Eye (tissue), 1 donor: ENCODE measurements at places on chromosomes 2 and 18.

GRCh38 chr18:49016648-49017539 is 66.1 kb upstream of the SMAD7 start:
- peak; percentile 67 for DNase-seq

DNA sequence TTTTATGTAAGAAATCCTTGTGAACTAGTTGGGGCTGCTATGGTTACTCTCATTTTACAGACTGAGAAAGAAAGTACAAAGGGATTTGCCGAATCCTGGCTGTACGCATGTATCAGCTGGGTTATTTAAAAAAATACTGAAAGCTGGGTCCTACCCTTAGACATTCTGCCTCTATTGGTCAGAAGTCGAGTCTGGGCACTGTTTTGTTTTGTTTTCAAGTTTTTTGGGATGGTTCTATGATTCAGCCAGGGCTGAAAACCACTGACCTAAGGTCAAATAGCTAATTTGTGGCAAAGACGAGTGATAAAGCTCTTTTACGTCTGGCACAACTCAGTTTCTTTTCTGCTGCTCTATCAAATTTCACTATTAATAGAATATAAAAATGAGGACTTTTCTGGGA is 5.9 kb upstream of the SLC8A1 start:
- no peak for DNase-seq

- DNase-seq: peak; percentile 70
Measured at GRCh38 chr2:233053928-233054784, 6.0 kb upstream of the INPP5D start.

- no peak for DNase-seq
Measured at GRCh38 chr2:30338475-30338874, 107.1 kb downstream of the LBH start.

- DNase-seq: no peak
Measured at GRCh38 chr18:39721712-39722111, 2156.1 kb upstream of the CELF4 start.

DNA sequence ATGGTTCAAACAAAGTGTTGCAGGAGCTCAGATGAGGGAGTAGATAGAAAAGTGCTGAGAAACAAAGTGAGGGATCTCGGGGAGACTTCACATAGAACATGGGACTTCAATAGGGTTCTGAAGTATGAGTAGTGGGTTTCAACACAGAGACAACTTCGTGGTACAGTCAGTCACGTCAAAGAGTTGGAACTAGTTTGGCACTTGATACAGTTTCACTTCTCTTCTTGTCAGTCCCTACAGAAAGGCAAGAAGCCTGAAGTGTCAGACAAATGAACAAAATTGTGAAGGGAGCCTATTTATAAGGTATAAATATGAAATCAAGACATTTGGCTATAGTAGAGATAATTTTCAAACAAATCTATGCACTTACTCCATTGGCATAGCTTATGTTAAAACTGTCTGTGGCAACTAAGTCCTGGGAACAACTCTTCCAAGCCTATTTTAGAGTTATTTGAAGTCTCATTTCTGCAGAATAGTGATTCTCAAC is 338.0 kb downstream of the TDRD15 start:
- no peak for DNase-seq

DNA sequence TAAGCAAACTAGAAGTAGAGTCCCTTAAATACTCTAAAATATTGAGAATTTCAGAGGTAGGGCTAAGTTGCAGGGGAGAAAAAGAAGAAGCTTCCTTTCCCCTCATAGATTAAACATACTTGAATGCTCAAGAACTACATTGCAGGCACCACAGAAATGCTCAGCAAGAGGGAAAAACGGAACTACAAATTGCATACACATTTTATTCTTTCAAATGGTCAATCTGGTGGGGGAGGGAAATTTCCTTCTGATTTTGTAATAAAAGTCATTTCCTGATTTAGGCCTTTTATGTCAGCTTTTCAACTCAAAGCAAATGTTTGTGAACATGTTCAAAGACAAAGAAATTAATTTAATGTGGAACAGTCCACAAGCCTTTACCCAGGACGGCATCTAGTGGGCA is 33.0 kb downstream of the FARSB start:
- no peak for DNase-seq

DNA sequence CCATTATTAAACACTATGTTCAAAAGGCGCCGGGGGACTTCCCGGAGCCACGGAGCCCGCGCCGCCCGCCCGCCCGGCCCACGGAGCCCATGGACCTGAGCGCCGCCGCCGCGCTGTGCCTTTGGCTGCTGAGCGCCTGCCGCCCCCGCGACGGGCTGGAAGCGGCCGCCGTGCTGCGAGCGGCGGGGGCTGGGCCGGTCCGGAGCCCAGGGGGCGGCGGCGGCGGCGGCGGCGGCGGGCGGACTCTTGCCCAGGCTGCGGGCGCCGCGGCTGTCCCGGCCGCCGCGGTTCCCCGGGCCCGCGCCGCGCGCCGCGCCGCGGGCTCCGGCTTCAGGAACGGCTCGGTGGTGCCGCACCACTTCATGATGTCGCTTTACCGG is 197 bp downstream of the GDF7 start:
- no peak for DNase-seq

DNA sequence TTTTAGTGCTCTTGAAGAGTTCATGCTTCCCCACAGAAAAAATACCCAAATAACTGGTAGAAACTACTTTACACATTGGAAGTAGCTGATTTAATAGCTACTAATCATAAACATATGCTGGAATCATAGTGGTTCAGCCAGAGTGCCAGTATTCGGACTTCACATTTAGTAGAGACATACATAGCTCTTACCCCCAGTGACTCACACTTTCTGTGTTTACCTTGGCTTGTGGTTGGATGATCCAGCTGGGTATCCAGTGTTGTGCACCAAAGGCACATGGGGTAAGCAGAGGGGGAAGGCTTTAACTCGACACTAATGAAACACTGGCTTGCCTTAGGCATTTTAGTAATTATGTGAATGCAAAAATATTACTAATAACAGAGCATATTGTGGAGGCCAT is 18.1 kb downstream of the ARHGAP28 start:
- DNase-seq: no peak

GRCh38 chr18:8895987-8896619 is 190.7 kb downstream of the MTCL1 start:
- no peak for DNase-seq

DNA sequence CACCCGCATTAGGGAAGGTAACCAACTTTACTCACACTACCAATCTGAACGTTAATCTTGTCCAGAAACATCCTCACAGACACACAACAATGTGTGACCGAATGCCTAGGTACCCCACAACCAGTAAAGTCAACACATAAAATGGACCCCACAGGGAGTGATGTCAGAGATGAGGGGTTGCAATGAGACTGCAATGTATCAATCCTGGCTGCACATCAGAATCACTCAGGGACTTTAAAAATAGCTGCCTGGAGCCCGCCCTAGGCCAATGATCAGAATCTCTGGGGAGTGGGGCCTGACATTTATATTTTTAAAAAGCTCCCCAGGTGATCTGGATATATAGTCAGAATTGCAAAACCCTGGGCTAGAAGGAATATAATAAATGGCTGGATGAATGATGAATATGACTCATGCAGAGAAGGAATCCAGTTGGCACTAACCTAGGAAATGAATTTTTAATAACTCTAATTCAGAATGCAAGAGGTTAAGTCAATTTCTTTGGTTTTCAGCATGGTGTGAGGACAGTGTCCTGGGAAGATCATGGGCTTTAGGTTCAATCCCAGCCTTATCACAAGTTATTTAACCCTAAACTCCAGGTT is 92.8 kb downstream of the COLEC12 start:
- DNase-seq: peak; percentile 37

GRCh38 chr2:240464514-240465241 is 29.2 kb downstream of the GPC1 start:
- no peak for DNase-seq

DNA sequence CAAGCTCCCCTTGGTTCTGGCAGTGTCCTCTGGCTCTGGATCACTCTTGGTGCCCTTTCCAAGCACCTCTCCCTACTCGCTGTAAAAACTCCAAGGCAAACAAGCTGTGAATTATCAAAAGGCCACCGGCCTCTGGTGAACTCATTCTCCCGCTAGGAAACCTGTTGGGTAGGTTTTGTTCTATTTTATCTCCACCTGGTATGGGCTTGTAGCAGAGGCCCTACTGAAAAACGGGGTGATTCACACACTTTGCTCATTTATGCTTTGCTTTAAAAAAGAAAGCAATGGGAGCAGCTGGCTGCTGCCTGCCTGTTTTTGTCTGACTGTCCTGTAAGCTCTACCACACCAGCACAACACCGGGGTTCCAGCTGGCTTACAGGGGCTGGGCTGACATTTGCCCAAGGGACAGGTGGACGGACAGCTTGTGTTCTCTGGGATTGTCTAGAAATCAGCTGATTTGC is 56.8 kb downstream of the SH3BP4 start:
- peak; percentile 33 for DNase-seq

- no peak for DNase-seq
Measured at GRCh38 chr2:95053543-95053942, 28.0 kb downstream of the MAL start.

DNA sequence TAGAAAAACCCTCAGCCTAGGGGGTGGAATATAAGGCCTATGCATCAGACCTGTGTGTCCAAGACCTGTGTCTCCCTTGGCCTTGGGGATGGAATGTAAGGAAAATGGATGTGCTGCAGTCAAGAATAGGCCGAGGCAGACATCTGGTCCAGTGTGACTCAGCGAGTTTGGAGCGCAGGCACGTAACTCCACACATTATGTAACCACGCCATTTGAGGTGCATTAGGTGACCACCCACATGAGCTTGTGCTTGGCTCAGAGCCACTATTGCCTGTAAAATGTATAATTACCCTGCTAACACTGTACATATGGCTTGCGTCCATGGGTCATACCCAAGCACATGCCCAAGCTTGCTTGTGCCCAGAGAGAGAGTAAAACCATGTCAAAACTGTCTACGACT is 580.9 kb upstream of the HNMT start:
- peak; percentile 13 for DNase-seq

DNA sequence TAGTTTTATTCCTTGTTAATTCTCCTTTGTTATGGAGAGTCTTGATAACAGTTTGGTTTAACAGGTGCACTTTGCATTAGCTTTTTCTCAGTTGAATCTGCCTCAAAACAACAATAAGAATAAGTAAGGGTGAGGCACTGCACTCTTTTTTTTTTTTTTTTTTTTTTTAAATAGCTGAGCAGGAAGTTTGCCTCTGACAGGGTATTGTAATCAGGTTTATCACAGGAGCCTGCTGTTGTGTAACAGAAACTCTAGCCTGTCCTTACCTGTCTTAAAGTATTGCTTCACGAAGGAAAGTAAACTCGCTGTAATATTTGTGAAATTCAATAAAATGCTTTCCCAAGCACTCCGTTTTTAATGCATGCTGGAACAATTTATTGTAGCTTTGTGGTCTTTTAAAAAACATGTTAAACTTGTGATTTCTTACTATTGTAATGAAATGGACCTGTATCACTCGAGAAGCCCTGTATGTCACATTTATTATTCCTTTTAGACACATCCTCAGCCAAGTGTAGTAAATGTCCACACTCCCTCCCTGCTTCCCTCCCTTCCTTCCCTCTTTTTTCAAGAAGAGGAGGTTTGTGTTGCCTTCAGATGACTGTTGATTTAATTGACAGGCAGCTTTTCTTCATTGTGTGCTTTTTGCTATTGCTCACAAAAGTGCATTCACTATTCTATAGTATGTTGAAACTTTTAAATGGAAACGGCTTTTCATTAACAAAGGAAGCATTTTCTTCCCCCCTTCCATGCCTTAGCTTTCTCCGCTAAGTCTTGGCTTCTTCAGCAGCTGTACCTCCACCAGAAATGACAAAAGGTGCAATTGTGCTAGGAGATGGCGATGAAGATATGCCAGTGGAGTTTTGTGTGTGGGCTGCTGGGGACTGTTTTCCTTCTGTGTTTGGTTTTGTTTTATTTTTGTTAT is 52.7 kb downstream of the TAF1B start:
- DNase-seq: peak; percentile 30

- DNase-seq: no peak
Measured at GRCh38 chr2:64410671-64411070, 43.3 kb upstream of the LGALSL start.

DNA sequence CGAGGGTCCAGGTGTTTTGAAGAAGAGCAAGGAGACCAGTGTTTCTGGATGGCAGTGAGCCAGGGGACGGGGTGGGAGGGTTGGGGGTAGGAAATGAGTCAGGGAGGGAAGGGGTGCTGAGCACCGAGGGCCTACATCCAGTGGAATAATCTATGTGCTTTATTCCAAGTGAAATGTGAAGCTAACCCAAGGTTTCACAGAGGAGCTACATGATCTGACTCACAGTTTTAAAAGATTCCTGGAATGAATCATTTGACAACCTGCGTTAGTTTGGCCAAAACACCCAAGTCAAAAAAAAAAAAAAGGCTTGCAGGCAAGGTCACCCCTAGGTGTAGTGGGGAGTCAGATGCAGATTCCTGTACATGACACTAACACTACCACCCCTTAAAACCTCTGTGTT is 419.7 kb upstream of the MEX3C start:
- no peak for DNase-seq

DNA sequence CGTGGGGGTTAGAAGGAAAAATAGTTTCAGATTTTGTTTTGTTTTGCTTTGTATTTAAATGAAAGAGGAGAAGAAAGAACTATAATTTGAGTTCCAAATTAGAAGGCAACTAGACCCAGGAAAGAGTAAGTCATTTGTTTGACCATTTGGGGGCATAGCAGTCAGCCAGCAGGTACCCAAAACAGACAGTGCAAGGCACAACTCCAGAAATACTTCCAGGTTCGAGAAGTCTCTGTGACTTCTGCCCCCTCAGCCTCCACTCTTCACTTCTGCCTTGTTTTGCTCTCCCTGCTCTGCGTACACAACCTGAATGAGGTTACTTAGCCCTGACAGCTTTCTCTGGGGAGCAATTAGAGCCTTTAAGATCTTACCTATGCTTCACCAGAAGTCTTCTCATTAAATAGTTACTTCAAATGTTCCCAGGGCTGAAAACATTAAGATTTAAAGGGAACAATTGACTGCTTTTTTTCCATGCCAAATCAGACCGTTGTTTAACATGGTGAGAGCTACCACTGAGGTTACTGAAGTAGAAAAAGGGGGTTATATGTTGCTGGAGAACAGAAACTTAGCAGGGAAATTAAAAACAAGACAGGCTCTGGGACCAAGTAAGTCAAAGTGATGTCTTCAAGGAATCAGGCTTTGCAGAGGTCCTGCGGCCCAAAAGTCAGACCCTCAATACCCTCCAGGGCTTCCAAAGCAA is 216.9 kb downstream of the BCL11A start:
- no peak for DNase-seq

- peak; percentile 13 for DNase-seq
Measured at GRCh38 chr18:47287911-47288585, 36.6 kb upstream of the SKOR2 start.

GRCh38 chr2:99715956-99716355 is 226.1 kb upstream of the REV1 start:
- DNase-seq: no peak

GRCh38 chr18:80252136-80252535 is 4.8 kb upstream of the PARD6G start:
- no peak for DNase-seq

GRCh38 chr18:13306583-13306982 is 88.0 kb downstream of the LDLRAD4 start:
- DNase-seq: peak; percentile 34

GRCh38 chr2:168346725-168347477 is 99.5 kb upstream of the STK39 start:
- DNase-seq: peak; percentile 94

GRCh38 chr2:83081826-83082690 is 1377.0 kb downstream of the SUCLG1 start:
- peak; percentile 77 for DNase-seq
